Hippocampal formation (tissue), 2 donors: ENCODE measurements at places on chromosomes 5 and 9.

GRCh38 chr5:16983972-16984371, 47.9 kb upstream of the MYO10 start:
- no peak for DNase-seq

DNA sequence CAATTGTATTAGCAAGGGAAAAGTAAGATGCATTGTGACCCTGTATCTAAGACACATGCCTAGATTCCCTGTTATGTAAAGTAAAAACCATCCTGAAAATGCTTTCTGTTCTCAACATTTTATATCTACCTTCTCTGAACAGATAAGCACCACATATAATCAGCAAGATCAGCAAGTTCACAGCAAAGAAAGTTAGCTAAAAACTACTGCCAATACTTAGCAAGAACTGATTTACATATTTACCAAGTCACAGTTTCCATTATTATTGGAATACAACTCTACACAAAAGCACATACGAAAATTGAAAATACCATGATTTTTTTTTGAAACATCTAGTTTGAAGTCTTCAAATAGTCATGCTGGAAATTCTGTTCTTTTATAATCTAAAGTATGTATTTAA, 1118.1 kb downstream of the TAF11L14 start:
- no peak for DNase-seq

DNA sequence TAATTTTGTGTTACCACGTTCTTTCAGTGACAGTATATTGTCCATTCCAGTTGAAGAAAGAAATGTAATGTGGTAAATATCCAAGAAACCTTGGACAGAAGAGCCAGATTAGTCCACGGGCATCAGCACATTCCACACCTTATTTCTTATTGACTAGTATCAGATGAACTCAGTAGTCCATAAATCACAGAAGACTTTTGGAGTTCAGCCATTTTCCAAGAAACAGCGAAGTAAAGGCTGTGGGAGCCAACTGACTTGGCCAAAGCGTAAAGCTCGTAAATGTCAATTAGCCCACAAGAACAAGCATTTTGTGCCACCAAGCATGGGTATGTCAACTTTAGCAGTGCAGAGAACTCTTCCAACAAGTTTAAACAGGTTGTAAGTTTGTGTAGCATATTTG, 60.2 kb upstream of the STARD4 start:
- no peak for DNase-seq

- DNase-seq, result no peak
Observed at GRCh38 chr5:95191330-95191729, 93.6 kb downstream of the MCTP1 start.

DNA sequence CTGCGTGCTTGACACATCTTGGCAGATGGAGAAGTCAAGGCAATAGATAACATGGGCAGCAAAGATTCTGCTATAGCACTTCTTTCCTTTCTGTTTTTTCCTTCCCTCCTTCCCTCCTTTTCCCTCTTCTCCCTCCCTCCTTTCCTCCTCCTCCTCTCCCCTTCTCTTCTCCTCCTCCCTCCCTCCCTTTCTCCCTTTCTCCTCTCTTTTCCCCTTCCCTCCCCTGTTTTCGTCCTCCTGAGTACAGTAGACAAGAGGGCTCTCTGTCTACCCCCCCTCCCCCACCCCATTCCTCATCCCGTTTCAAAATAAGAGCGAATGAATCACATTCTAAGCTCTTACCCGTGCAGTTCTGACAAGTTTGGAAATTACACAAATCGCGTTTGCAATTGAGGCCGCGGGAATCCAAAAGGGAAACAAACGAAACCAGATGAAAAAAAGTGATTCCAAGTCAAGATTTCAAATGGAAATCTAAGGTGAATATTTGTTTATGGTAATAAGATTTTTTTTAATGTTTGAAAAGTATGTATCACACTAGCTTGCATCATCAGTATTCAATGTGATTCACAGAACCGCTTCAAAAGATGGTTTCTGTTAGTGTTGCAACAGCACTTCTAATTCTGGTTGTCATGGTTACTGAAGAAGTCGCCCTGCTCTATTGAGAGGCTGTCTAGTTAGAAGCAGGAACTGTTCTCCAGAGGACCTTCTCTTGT, 1.3 kb downstream of the NIM1K start:
- peak; percentile 80 for DNase-seq

GRCh38 chr5:143350751-143351602, 52.5 kb downstream of the NR3C1 start:
- DNase-seq, result no peak

GRCh38 chr9:133658442-133659431, 22.6 kb downstream of the DBH start:
- no peak for DNase-seq

GRCh38 chr5:76310208-76310607, 92.9 kb upstream of the IQGAP2 start:
- DNase-seq, result no peak

DNA sequence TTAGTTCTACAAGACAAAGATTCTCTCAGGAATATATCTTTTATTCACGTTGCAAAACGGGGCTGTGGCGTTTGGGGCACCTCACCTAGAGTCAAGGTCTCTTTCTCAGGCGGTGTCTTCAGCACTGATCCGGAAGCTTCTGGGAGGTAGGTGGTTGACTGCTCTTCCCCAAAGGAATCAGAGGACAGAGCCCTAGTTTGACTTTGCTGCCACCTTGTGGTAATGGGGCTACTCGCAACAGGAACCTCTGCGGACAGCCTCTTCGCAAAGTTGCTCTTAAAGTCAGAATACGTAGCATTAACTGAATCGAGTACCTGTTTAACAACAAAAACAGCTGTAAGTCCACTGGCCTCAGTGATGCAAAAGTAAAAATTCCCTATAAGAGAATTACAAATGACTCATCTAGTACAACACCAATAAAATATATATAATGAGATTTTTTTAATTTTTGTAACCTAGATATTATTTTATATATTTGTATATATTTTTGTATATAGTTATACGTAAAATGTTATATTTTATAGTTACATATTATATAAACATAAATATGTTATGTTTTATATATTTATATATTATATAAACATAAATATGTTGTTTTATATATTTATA, 13.3 kb upstream of the GPX8 start:
- peak; percentile 62 for DNase-seq

GRCh38 chr9:98962181-98962560, 18.5 kb downstream of the COL15A1 start:
- DNase-seq, result no peak

DNA sequence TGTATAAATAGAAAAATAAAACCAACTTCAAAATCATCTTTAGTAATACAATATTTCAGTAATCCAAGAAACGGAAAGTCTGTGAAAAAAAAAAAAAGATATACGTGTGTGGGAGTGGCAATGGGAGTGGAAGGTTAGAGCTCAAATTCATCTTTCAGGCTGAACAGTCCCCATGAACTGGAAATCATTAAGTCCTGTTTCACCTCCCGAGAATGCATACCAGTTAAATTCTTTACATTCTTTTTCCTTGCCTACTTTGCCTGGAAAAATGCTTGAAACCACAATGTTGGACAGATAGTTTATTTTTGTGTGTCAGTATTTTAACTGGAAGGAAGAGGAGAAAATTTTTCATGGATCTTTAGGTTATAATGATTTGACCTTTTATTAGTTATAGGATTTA, 166.8 kb downstream of the MUSK start:
- DNase-seq, result no peak

- DNase-seq, result no peak
Observed at GRCh38 chr9:27800692-27801370, 227.6 kb upstream of the C9orf72 start.

DNA sequence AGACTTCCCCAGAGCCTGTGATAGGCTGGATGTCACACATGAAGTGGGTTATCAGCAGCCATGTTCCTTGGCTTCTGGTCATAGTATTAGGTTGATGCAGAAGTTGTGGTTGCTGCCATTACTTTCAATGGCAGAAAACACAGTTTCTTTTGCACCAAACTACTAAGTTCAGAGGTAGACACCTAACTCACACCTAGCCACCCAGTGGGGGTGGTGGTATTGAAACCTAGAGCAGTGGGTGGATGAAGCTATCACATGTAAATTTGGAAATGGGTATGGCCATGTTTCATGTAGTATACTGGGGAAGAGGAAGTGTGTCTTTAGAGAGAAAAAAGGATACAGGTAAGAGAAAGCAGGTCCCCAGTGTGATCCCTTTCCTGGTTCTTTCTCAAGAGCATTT, 347.9 kb upstream of the SEMA6A start:
- no peak for DNase-seq

DNA sequence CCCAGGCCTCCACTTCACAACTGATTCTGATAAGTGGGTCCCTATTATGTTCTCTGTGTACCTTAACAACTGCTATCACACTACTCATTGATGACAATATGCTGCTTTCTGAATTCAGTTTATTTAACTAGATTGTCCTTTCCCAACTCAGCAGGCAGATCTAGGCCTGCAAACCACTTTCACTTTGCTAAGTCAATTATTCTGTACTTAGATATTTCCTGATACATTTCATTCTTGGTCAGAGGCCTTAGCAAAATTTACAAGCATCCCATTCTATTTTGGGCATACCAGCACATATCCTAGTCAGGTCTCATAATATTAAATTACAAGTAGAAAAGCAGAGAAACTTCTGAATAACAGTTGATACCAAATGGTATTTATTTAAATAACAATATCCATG, 235.7 kb upstream of the HAPLN1 start:
- no peak for DNase-seq

- no peak for DNase-seq
Observed at GRCh38 chr9:36039696-36040095, 3.0 kb downstream of the RECK start.
